ENCODE measurements at places on chromosomes 7 and 10. TPM values are rescaled to one million over a fixed set of nuclear protein-coding genes. Genes with fewer than 3 reads are reported as not detected.

The PAX2 gene
- 0.07 TPM for total RNA-seq

DNA sequence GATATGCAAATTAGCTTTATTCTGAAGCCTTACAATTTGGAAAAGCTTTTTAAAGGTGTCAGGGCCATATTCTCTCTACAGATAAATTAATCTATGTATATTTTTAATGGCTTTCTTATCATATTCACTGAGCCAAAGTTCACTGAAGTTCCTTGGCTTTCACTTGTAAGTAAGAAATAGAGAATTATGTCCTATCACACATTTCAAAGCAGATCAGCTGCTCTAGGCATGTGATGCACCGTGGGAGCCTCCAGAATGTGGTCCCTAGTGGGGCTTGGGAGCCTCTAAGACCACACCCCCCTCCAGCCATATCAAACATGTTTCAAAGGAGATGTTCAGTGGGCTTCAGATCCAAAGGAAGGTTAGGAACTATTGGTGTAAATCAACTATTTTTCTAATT, 51.5 kb downstream of the LAMB4 start:
- H3K27me3 ChIP-seq: no peaks in the 10 kb centered on the region
- no peak overlapping the region for H3K4me3 ChIP-seq
- no peak overlapping the region for H3K27ac ChIP-seq
- H3K4me1 ChIP-seq: no peaks in the 10 kb centered on the region
- no peak for DNase-seq

The GDF2 gene
- not detected for total RNA-seq

The CC2D2B gene
- not detected for total RNA-seq

DNA sequence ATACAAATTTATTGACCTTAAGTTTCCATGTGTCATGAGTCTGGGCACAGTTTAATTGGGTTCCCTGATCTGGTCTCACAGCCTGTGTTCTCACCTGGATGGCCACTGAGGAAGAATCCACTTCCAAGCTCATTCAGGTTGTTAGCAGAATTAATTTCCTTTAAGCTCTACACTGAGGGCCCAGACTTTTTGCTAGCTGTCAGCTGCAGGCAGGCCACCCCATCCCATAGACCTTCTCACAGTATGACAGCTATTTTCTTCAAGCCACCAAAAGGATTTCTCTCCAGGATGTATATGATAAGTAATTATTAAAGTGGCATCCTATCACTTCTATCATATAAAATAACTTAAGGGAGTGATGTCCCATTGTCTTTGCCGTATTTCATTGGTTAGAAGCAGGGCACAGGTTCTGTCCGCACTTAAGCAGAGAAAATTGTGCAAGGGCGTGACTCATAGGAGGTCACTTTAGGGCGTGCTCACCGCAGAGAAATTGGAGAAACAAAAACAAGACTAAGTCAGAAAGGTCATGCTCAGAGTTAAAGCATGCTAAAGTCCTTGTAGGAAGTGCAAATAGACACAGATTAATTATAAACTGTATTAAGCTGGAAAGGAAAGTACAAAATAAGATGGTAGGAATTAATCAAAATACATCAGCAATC, 109.9 kb downstream of the AHR start:
- peak; percentile 42 for DNase-seq
- H3K4me3 ChIP-seq: no peak overlapping the region
- H3K4me1 ChIP-seq: peaks cover 2% of the 10 kb centered on the region
- peaks cover 9% of the 10 kb centered on the region for H3K27me3 ChIP-seq

The GRID2IP gene
- total RNA-seq: not detected

DNA sequence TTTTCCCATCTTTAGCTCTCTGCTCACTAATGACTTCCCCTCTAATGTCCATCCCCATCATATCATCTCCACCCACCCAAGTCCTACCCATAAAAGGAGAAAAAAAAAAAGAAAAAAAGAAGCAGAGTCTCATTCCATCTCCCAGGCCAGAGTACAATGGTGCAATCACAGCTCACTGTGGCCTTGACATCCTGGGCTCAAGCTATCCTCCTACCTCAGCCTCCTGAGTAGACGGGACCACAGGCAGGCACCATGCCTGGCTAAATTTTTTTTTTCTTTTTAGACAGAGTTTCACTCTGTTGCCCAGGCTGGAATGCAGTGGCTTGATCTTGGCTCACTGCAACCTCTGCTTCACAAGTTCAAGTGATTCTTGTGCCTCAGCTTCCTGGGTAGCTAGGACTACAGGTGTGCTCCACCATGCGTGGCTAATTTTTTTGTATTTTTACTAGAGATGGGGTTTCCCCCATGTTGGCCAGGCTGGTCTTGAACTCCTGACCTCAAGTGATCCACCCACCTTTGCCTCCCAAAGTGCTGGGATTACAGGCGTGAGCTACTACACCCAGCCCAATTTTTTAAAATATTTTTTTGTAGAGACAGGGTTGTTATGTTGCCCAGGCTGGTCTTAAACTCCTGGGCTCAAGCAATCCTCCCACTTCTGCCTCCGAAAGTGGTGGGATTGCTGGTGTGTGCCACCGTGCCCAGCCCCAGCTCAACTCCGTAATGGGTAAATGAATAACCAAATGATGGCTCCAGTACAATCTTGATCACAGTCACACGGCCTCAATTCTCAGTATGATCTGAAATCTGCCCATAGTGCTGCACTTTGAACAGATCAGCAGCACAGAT, 24.6 kb upstream of the SGMS1 start:
- peaks cover 5% of the 10 kb centered on the region for H3K4me1 ChIP-seq
- no peak overlapping the region for H3K27ac ChIP-seq
- peaks cover 13% of the 10 kb centered on the region for H3K27me3 ChIP-seq
- H3K36me3 ChIP-seq: no peaks in the 10 kb centered on the region
- H3K4me3 ChIP-seq: no peak overlapping the region

The TMEM176B gene
- not detected for total RNA-seq

- H3K36me3 ChIP-seq: peaks cover 25% of the 10 kb centered on the region
- H3K27me3 ChIP-seq: peaks cover 2% of the 10 kb centered on the region
- peak overlapping the region; percentile 97 for H3K4me3 ChIP-seq
- peaks cover 19% of the 10 kb centered on the region for H3K4me1 ChIP-seq
- peak overlapping the region; percentile 96 for H3K27ac ChIP-seq
- DNase-seq: peak; percentile 85
Measured at GRCh38 chr7:149496642-149497391, 792 bp downstream of the ZNF746 start.

- H3K27me3 ChIP-seq: peaks cover 3% of the 10 kb centered on the region
- H3K36me3 ChIP-seq: no peaks in the 10 kb centered on the region
- DNase-seq: no peak
- H3K4me3 ChIP-seq: no peak overlapping the region
- no peak overlapping the region for H3K27ac ChIP-seq
Measured at GRCh38 chr7:151897161-151897731, 20.3 kb upstream of the PRKAG2 start.

- H3K4me1 ChIP-seq: no peaks in the 10 kb centered on the region
- DNase-seq: no peak
- H3K27ac ChIP-seq: no peak overlapping the region
- H3K27me3 ChIP-seq: no peaks in the 10 kb centered on the region
- peaks cover 32% of the 10 kb centered on the region for H3K36me3 ChIP-seq
Measured at GRCh38 chr10:32471232-32471631, 25.3 kb downstream of the CCDC7 start.

DNA sequence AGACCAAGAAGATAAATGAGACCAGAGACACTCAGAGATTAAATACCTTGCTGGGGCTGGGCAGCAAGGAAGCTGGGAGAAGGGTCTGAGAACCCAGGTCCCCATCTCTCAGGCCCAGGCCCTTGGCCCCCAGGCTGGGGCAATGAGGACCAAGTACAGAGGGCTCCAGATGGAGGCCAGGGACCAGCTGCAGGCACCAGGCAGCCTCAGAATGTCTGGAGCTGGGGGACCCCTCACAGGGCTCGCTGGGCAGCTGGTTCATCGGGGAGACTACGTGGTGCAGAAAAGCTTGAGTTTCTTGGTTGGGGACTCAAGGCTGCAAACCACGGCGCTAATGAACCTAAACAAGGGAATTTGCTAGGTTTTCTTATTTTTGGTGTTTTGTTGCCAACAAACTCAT, 75.6 kb downstream of the PRKAG2 start:
- DNase-seq: no peak
- no peak overlapping the region for H3K4me3 ChIP-seq
- no peaks in the 10 kb centered on the region for H3K36me3 ChIP-seq
- H3K27ac ChIP-seq: no peak overlapping the region
- no peaks in the 10 kb centered on the region for H3K4me1 ChIP-seq
- H3K27me3 ChIP-seq: no peaks in the 10 kb centered on the region

The SLC25A13 gene
- 25.8 TPM for total RNA-seq

The COX19 gene
- total RNA-seq: 15.3 TPM

DNA sequence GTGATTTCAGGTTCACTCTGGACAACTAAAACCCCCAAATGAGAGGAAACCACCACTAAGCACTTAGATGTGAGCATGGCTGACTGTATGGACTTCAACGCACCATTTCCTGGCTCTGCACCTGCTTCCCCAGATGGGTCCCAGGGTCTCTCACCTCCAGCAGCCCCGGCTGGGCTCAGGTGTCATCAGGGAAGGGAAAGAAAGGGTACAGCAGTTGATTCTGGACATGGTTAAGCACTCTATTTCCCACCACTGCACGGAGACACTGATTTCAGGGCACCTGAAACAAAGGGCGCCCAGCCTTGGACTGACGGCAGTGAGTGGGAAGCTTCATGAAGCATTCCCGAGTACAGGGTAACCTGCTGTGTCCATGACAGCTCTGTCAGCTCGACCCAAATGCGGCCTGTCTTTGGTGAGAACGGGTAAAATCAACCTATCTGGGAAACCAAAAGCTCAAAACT, 19.0 kb downstream of the FAM53B start:
- H3K4me1 ChIP-seq: peaks cover 71% of the 10 kb centered on the region
- DNase-seq: no peak

GRCh38 chr10:110793886-110794285, 77.8 kb upstream of the PDCD4 start:
- H3K27ac ChIP-seq: no peak overlapping the region
- H3K36me3 ChIP-seq: no peaks in the 10 kb centered on the region
- no peak overlapping the region for H3K4me3 ChIP-seq
- H3K4me1 ChIP-seq: peaks cover 10% of the 10 kb centered on the region

GRCh38 chr7:149720372-149721083, 52.9 kb downstream of the ZNF467 start:
- H3K27me3 ChIP-seq: no peaks in the 10 kb centered on the region
- H3K4me3 ChIP-seq: no peak overlapping the region
- no peaks in the 10 kb centered on the region for H3K36me3 ChIP-seq
- DNase-seq: no peak

The NKX2-3 gene
- not detected for total RNA-seq

DNA sequence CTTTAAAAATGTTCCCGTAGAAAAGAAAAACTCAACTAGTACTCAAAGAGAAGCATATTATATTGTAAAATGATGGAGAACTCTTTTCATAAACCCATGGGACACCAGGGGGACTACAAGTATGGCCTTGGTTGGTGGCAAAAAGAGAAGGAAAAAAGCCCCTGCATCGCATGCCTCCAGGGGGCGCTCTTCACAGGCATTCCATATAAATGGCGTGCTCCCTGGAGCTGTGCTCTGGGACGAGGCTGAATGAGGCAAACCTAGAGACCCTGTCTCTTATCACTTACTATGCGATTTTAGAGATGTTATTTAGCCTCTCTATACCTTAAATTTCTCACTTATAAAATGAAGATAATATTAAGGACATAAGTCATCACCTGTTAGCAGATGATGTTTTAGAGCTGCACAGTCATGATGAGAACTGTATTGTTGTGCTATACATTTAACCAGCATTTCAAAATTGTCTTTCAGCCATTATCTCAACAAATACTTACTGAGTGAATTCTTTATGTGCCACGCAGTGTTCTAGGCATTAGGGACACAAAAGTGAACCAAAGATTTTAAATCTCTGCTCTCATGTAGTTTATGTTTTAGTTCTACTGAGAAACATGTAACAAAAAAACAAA, 105.8 kb downstream of the ARHGAP21 start:
- peaks cover 18% of the 10 kb centered on the region for H3K36me3 ChIP-seq
- peak overlapping the region; percentile 72 for H3K27ac ChIP-seq
- no peak overlapping the region for H3K4me3 ChIP-seq
- peak; percentile 83 for DNase-seq

The BUD23 gene
- 133 TPM for total RNA-seq

- no peaks in the 10 kb centered on the region for H3K27me3 ChIP-seq
- H3K4me1 ChIP-seq: no peaks in the 10 kb centered on the region
- no peak overlapping the region for H3K27ac ChIP-seq
- DNase-seq: no peak
- no peaks in the 10 kb centered on the region for H3K36me3 ChIP-seq
- no peak overlapping the region for H3K4me3 ChIP-seq
Measured at GRCh38 chr10:112753961-112754411, 196.1 kb upstream of the TCF7L2 start.

The ARHGAP12 gene
- total RNA-seq: 3.6 TPM

- no peak overlapping the region for H3K27ac ChIP-seq
- peaks cover 5% of the 10 kb centered on the region for H3K4me1 ChIP-seq
- H3K4me3 ChIP-seq: peak overlapping the region; percentile 82
- H3K36me3 ChIP-seq: no peaks in the 10 kb centered on the region
- H3K27me3 ChIP-seq: peaks cover 52% of the 10 kb centered on the region
- DNase-seq: peak; percentile 60
Measured at GRCh38 chr10:94402843-94403379, 570 bp downstream of the TBC1D12 start.

The SLC26A5 gene
- total RNA-seq: not detected

GRCh38 chr10:98246911-98247805, 20.8 kb downstream of the LOXL4 start:
- no peak for DNase-seq
- peaks cover 1% of the 10 kb centered on the region for H3K4me1 ChIP-seq
- H3K4me3 ChIP-seq: no peak overlapping the region
- H3K27ac ChIP-seq: no peak overlapping the region
- H3K36me3 ChIP-seq: peaks cover 44% of the 10 kb centered on the region

The CACNB2 gene
- not detected for total RNA-seq

DNA sequence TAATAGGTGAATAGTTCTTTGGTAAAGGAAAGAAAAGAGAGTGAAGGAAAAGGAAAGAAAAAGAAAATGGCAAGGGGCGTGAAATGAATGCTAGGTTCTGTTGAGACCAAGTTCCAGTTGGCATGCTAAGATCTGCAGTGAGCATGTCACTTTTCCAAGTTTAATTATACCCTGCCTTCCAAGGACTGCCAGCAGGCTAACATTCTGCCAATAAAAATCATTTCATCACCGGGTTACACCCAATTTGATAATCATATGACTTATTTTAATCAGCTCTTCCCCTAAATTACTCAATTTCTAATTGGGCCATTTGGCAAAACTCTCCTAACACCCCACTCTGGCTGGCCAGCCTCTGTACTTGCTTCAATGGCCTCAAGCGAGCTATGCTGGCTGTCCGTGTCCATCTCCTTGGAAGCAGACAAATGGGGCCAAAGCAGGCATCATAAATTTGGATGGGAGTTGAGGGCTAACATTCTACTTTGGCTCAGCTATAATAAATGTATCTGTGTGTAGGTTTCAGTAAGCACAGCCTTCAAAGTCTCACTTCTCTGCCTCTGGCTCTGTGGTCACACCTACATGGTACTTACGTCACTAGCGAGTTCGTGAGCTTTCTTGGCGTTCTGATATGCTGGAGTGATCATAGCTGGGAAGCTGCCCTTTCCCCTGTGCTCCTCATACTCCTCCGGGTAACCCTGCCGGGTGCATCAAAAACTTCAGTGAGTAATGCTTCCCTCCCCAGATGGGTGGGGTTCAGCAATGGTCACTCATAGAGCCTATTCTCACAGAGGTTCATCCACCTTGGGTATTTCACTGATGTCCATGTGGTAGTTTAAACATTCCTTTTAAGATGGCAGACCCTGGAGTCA, 17.3 kb downstream of the NRAP start:
- H3K4me1 ChIP-seq: no peaks in the 10 kb centered on the region
- H3K4me3 ChIP-seq: no peak overlapping the region
- H3K27ac ChIP-seq: no peak overlapping the region
- no peaks in the 10 kb centered on the region for H3K36me3 ChIP-seq
- DNase-seq: no peak

Measured in activated CD4-positive, alpha-beta T cell treated with anti-CD3 and anti-CD28 coated beads, Interleukin-2, amount 10 ng/mL, durations not matched to agents 24 days and 14 days (primary cell).